ENCODE measurements at places on chromosomes 12 and 14.

- no peak for DNase-seq
Measured at GRCh38 chr12:57516617-57517153, 3.6 kb downstream of the DDIT3 start.

DNA sequence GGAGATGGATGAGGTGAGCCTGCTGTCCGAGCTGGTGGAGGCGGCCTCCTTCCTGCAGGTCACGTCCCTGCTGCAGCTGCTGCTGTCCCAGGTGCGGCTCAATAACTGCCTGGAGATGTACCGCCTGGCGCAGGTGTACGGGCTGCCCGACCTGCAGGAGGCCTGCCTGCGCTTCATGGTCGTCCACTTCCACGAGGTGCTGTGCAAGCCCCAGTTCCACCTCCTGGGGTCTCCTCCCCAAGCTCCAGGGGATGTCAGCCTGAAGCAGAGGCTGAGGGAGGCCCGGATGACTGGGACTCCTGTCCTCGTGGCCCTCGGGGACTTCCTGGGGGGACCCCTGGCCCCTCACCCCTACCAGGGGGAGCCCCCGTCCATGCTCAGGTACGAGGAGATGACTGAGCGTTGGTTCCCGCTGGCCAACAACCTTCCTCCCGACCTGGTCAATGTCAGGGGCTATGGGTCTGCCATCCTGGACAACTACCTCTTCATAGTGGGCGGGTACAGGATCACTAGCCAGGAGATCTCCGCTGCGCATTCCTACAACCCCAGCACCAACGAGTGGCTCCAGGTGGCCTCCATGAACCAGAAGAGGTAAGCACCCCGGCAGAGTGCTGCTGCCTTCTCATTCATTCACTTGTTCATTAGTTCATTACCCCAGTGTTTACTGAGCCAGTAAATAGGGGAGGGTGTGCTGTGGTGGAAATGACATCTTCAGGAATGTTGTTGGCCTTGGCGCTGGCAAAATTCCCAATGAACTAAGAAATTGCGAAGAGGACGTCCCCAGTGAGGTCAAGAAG is 774 bp upstream of the MANSC4 start:
- peak; percentile 24 for DNase-seq

DNA sequence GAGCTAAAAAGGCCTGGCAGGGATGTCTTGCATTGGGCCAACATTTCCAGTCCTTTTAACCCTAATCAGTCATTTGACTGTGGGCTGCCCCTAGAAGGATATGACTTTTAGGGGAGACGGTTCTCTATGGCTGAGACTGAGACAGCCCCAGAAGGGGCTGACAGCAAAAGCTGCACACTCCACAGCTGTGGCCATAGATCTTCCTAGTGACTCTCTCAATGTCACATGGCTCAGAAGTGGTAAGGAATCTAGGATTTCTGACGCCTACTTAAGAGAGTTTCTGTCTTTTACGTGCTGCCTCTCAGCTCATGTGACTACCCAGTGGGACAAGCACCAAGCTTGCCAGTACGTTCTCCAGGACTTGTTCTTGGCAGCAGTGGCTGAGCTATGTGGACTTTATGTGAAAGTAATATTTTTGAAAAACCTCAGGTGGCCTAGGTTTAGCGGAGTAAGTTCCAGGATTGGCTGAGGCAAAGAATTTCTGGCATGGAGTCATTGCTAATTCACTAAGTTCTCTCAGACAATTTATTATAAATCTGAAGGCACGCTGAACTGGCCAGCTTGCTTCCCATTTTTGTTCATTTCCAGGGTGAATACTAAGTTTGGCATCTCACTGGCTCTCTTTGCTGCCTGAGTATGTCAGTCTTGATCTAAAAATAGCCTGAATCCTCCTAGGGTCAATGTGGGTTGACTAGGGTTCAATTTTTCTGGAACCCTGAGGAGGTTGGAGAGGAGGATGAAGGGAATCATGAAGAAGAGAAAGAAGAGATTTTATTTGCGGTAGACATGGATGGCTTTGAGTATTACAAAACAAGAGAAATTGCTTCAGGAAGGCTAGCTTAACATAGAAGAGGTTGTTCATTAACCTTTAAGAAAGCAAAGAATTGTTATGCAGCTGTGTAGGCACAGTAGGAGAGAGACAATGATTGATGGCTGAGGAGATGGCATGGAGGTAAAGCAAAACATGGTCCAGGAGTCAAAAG is 271.8 kb downstream of the AEBP2 start:
- DNase-seq = peak; percentile 48

DNA sequence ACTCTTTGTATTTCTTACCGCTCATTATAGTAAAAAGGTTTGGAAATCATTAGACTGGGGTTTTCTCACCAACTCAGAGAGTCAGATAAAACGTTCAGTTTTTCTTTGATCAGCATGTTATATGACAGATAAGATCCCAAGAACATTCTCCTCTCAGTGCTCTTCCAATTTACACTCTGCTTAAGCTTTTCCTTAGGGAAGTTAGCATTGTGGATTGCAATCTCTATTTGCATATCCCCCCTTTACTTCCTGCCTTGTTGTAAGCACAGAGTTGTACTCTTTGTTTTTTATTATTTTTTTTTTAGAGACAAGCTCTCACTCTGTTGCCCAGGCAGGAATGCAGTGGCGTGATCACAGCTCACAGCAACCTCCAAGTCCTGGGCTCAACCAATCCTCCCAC is 11.4 kb upstream of the CFAP54 start:
- DNase-seq = no peak

DNA sequence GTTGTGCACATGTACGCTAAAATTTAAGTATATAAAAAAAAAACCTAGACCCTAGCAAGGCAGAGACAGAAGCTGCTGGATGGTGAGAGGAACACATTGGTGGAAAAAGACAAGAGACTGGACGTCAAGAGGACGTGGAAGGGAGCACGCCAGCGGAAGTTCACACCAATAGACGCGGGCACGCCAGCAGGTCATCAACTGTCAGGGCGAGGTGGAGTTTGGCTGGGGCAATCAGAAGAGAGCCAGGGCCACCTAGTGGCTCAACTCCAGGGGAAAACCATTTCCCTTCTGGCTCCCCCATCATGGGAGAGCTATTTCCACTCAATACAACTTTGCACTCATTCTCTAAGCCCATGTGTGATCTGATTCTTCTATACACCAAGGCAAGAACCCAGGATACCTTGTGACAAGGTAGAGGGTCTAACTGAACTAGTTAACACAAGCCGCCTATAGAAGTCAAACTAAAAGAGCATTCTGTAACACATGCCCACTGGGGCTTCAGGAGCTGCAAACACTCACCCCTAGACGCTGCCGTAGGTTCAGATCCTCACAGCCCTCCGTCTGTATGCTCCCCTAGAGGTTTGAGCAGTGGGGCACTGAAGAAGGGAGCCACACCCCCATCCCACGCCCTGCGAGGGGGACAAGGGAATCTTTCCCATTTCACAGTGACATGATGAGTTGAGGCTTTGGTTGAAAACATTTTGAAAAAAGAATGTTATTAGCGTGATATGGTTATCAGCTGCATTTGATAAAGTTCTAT is 702.7 kb downstream of the TMTC2 start:
- peak; percentile 32 for DNase-seq

DNA sequence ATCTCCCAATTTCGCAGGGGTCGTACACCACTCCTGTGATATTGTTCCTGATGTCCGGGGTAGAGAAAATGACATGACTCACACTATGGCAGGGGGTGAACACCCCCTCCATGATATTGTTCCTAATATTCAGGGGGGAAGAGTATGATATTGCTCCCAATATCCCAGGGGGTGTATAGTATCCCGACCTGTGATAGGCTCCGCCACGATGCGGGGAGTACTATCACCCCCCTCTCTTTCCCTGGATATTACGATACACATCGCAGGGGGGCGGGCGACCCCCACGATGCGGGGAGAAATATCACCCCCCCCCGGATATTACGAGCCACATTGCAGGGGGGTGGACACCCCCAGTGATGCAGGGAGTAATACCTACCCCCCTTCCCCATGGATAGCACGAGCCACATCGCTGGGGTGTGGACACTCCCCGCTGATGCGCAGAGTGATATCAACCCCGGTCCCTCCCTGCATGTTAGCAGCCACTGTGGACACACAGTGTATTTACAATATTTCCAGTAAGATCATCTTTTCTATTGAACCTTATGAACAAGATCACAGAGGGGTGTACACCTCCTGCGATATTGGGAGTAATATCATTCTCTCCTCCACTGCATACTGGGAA is 17.7 kb downstream of the SMIM41 start:
- no peak for DNase-seq

DNA sequence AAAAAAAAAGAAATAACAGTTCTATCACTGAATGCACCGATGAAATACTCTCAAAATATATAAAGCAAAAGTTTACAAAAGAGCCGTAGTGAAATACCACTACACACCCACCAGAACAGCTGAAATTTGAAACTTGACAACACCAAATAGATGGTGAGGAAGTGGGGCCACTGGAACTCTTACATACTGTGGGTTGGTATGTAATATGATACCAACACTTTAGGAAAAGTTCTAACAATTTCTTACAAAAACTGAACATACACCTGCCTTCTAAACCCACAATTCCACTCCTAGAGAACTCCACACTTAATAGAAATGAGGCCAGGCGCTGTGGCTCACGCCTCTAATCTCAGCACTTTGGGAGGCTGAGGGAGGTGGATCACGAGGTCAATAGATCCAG is 14.1 kb downstream of the EIF5 start:
- no peak for DNase-seq

DNA sequence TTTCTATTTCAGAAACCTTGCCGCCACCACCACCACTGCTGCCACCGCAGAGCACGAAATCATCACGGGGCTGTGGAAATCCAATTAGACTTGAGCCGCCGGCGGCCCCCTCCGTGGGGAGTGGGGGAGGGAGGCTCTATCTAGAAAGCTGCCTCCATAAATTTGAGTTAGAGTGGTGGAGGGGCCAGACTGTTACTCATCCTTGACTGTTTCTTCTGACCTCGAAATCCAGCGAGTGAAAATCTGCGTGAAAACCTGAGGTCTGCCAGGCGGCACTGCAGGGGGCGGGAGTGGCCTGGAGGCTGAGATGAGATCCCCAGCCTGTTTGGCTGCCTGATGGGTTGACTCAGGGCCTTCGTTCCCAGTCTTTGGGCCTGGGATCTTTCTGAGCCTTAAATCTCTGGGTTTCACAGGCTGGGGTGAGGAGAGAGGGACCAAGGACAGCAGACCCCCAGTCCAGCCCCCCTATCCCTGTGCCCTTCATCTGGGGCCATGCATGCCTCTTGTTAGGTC is 29.9 kb downstream of the TSPAN9 start:
- DNase-seq = no peak

GRCh38 chr12:92912052-92912451 is 17.0 kb downstream of the EEA1 start:
- DNase-seq = no peak

DNA sequence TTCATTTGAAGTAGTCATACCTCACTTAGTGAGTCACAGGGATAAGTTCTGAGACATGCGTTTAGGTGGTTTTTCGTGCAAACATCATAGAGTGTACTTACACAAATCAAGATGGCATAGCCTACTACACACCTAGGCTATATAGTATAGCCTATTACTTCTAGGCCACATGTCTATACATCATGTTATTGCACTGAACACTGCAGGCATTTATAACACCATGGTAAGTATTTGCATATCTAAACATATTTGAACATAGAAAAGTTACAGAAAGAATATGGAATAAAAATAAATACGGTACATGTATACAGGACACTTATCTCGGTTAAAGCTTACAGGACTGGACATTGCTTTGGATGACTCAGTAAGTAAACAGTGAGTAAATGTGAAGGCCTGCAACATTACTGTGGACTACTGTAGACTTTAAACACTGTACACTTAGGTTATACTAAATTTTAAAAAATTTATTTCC is 670.6 kb downstream of the SLC16A7 start:
- peak; percentile 66 for DNase-seq

- DNase-seq = no peak
Measured at GRCh38 chr14:82720946-82721345, 1187.3 kb upstream of the SEL1L start.

DNA sequence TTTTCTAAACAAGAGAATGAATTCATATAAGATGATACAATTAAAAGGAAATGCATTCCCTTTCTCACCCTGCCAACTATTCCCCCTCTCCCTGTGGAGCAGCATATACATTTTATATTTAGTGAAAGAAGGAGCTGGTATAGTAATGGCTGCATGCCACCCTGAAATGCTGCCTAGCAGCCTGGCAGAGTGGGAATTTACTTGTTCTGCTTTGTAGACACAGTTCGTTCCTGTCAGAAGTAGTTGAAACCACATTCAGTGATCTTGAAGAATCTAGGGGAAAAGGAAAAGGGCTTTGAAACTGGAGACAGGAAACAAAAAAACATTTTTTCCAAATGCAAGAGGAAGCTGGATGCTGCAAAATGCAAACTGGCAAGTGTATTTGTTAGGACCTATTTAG is 176.0 kb upstream of the PLEKHA5 start:
- no peak for DNase-seq

- no peak for DNase-seq
Measured at GRCh38 chr12:42468921-42469320, 120.6 kb downstream of the PRICKLE1 start.

- DNase-seq = no peak
Measured at GRCh38 chr14:68541178-68541896, 251.5 kb downstream of the ZFP36L1 start.

Measured in ACHN (cell line).